Dorsolateral prefrontal cortex (tissue), 122 donors: ENCODE measurements at places on chromosomes 2 and 18.

GRCh38 chr18:66972681-66973080 is 368.8 kb upstream of the CDH19 start:
- DNase-seq: no peak

DNA sequence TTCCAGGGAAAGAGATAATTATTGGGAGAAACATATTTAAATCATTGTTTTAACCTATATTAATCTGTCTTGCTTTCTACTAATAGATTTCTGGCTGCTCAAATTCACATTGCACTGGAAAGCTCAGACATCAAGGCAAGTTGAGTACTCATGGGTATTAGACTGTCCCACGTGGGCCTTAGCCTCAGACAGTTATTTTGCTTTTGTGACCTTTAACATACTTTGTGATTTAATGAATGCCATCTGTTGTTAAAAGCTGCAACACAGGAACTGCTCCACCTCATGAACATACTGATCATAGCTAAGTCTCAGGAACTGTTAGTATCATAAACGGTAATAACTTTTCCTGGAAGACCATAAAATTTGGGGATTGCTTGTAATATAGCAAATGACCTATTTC is 2.7 kb upstream of the LCT start:
- DNase-seq: no peak

DNA sequence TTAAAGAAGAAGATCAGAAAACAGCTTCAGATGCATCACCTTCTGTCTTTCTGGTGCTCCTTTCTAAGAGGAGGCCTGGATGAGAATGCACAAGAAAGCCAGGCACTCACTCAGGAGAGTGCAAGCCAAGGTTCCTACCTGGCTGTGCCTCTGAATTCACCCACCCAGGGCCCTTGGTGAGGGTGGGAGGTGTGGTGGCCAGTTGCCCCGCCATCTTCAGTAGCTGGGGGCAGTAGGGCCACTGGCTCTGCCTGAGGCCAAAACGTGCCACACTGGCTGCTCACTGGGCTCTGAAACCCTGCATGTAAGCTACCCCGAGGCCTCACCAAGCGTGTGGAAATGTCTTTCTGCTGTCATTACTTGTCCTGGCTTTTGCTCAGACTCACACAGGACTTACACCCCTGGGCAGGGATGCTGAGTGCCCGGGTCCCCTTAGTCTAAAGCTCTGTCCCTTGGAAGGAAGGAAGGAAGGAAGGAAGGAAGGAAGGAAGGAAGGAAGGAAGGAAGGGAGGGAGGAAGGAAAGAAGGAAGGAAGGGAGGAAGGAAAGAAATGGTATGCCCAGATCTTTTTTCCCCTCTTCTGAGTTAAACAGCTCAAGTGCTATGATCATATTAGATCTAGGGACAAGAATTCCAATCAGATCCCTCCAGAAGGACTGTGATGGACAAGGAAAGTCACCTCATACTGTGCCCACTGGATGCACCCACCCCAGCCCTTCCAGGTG is 8.5 kb upstream of the LBH start:
- no peak for DNase-seq

GRCh38 chr2:3498783-3499394 is 20.4 kb downstream of the ADI1 start:
- DNase-seq: no peak

DNA sequence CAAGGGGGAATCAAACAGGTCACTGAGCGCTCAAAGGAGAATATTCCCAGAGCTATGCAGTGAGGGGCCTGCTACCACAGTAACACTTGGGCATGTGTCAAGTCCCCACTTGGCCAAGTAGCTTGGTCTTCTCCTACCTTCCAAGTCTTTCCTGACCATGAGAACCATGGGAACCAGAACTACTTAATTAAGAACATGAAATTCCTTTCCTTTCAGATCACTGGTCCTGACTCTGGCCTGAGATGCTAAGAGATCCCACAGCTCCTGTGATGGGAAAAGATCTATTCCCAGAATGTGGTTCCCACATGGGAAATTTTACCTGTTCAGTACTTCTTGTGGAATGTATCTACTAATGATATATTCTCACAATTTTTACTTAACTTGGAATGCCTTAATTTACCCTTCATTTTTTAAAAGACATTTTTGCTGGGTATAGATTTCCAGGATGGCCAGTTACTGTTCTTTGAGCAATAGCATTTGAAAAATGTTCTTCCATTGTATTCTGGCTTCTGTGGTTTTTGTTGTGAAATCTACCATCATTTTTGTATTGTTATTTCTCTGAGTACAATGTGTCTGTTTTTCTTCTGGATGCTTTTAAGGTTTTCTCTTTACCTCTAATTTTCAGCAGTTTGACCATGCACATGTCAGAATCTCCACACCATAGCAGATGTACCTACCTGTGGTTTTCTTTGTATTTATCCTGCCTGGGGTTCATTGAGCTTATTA is 37.9 kb downstream of the KCNIP3 start:
- DNase-seq: no peak
